Lung (tissue), 17 donors: ENCODE measurements at places on chromosomes 5 and 9. TPM values are rescaled to one million over a fixed set of nuclear protein-coding genes. Genes with fewer than 3 reads are reported as not detected.

GRCh38 chr5:38916802-38917201 is 71.0 kb downstream of the OSMR start:
- DNase-seq = no peak
- H3K27ac ChIP-seq = no peak overlapping the region
- H3K27me3 ChIP-seq = no peaks in the 10 kb centered on the region
- H3K4me3 ChIP-seq = no peak overlapping the region
- H3K36me3 ChIP-seq = peaks cover 13% of the 10 kb centered on the region

Gene ANKRD18A
- total RNA-seq = 2.7 TPM

GRCh38 chr9:16276866-16277265 is 593.6 kb downstream of the BNC2 start:
- H3K4me3 ChIP-seq = no peak overlapping the region
- peaks cover 4% of the 10 kb centered on the region for H3K4me1 ChIP-seq
- no peaks in the 10 kb centered on the region for H3K36me3 ChIP-seq
- H3K27me3 ChIP-seq = no peaks in the 10 kb centered on the region

DNA sequence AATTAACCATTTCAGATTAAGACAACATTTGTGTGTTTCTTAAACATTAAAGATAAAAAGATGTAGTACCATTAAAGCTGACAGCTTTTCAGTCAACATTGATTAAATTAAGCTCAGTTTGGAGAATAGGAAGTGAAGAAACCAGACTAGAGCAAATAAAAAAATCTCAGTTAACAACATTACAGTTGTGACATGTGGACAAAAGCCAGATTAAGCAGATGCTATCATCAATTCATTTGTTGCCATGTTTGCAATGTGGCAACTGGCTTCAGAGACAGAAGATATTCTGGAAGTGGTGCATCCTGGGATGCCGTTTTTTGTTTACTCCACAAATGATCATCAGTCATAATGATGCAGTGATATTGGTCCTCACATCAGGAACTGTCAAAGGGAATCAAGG is 70.3 kb upstream of the CNTLN start:
- H3K27me3 ChIP-seq = no peaks in the 10 kb centered on the region
- H3K27ac ChIP-seq = no peak overlapping the region
- no peak overlapping the region for H3K4me3 ChIP-seq
